ENCODE measurements at places on chromosomes 6 and 20. TPM values are rescaled to one million over a fixed set of nuclear protein-coding genes. Genes with fewer than 3 reads are reported as not detected.

CASS4 gene
- 0.67 TPM for total RNA-seq

B3GAT2 gene
- 0.12 TPM for total RNA-seq

HLA-DRB1 gene
- not detected for total RNA-seq

PI16 gene
- not detected for total RNA-seq

DIDO1 gene
- 122 TPM for total RNA-seq

WFDC6 gene
- not detected for total RNA-seq

DNA sequence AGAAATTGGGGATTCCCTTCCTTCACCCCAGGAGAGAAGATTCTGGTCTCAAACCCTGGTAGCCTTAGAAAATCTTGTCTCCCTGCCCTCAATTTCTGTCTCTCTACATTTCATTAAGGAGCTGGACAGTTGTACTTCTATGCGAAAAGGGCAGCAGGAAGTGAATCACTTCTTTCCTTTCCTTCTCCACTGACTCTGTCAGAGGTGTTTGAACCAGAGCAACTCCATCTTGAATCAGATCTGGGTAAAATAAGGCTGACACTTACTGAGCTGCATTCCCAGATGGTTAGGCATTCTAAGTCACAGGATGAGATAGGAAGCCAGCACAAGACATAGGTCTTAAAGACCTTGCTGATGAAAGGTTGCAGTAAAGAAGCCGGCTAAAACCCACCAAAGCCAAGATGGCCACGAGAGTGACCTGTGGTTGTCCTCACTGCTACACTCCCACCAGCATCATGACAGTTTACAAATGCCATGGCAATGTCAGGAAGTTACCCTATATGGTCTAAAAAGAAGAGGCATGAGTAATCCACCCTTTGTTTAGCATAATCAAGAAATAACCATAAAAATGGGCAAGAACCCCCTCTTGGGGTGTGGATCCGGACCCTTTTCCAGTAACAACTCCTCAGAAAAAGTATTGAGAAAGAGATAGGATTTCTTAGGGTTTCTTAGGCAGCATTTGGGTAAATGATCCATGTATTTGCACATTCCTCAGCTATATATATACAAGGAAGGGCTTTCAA, 95.8 kb upstream of the PLCB4 start:
- no peak overlapping the region for H3K4me3 ChIP-seq
- no peaks in the 10 kb centered on the region for H3K27me3 ChIP-seq
- H3K36me3 ChIP-seq: no peaks in the 10 kb centered on the region
- no peak overlapping the region for H3K27ac ChIP-seq

DNA sequence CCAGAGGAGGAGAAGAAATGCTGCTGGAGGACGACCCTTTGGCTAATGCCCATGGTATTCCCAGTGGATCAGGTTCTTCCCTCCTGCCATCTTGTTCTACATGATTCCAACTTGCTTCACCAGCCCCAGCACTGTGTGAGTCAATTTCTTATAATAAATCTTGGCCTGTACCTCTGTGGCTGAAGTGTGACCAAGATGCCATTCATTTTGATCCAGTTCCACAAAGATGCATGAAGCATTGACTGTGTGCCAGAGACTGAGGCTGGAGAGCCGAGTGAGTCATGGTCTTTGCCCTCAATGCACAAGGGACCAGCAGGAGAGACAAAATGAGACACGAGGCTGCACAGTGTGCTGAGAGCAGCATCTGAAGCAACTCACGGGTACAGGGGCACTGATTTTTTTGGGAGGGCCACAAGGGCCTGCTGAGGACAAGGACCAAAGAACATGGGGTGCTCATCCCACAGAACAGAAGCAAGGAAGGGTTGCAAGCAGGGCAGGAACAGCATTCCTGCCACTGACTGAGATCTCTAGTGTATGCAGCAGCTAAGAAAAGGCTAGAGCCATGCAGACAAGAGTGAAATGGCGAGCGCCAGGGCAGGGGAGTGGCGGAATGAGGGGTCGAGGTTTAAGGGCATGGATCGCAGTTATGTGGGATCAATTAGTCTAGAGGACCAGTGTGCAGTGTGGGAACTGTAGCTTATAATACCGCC, 207.0 kb downstream of the THBS2 start:
- no peak for DNase-seq
- no peak overlapping the region for H3K4me3 ChIP-seq
- H3K27ac ChIP-seq: no peak overlapping the region
- H3K4me1 ChIP-seq: no peaks in the 10 kb centered on the region
- H3K36me3 ChIP-seq: no peaks in the 10 kb centered on the region

- no peaks in the 10 kb centered on the region for H3K27me3 ChIP-seq
- peak; percentile 82 for DNase-seq
- no peaks in the 10 kb centered on the region for H3K4me1 ChIP-seq
These were observed 54.9 kb downstream of the TAF4 start for GRCh38 chr20:62010551-62011402.

- H3K27me3 ChIP-seq: no peaks in the 10 kb centered on the region
- H3K36me3 ChIP-seq: no peaks in the 10 kb centered on the region
- peak overlapping the region; percentile 68 for H3K4me3 ChIP-seq
- H3K4me1 ChIP-seq: peaks cover 13% of the 10 kb centered on the region
- DNase-seq: peak; percentile 48
These were observed 937 bp downstream of the ZNF318 start for GRCh38 chr6:43368259-43369160.

GRCh38 chr6:46072866-46073265, 56.9 kb upstream of the ENPP4 start:
- DNase-seq: no peak
- no peak overlapping the region for H3K27ac ChIP-seq
- no peaks in the 10 kb centered on the region for H3K36me3 ChIP-seq
- no peaks in the 10 kb centered on the region for H3K27me3 ChIP-seq
- H3K4me1 ChIP-seq: no peaks in the 10 kb centered on the region

GRCh38 chr6:70336996-70337742, 34.3 kb upstream of the COL9A1 start:
- no peaks in the 10 kb centered on the region for H3K36me3 ChIP-seq
- H3K27ac ChIP-seq: peak overlapping the region; percentile 36
- H3K27me3 ChIP-seq: no peaks in the 10 kb centered on the region

GRCh38 chr20:1323830-1324597, 4.9 kb downstream of the SDCBP2 start:
- no peak overlapping the region for H3K27ac ChIP-seq
- no peak for DNase-seq

DNA sequence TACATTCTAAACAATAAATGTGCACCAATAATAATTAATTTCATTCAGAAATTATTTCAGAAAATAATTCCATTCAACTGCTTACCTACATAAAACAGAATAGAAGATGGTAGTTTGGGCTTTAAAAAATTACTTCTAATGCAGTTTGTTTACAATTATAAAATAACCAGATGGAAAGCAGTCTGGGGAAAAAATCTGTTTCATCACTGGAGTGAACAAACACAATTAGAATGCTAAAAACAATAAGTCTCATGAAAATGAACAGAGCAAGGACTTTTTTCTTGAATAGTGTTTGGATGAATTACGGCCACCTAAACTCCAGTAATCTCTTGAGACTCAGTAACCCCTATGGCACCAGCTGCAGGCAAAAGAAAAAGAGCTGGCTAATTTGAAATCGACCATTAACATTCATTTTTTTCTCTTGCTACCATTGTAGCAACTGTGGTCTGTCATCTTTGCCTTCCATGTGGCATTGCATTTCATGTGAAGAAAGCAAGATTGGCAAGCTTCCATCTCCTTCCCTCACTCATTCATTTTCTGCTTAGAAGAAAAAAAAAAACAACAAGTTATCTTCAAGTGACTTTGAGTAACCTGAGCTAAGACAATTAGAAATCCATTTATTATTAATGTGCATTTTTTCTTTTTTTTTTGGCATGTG, 88.4 kb upstream of the CEP85L start:
- H3K36me3 ChIP-seq: no peaks in the 10 kb centered on the region
- H3K4me3 ChIP-seq: no peak overlapping the region
- H3K27me3 ChIP-seq: no peaks in the 10 kb centered on the region
- no peak overlapping the region for H3K27ac ChIP-seq

GRCh38 chr20:20487811-20488210, 119.9 kb downstream of the INSM1 start:
- H3K4me3 ChIP-seq: no peak overlapping the region
- H3K4me1 ChIP-seq: peaks cover 2% of the 10 kb centered on the region
- no peak for DNase-seq
- no peaks in the 10 kb centered on the region for H3K27me3 ChIP-seq

DNA sequence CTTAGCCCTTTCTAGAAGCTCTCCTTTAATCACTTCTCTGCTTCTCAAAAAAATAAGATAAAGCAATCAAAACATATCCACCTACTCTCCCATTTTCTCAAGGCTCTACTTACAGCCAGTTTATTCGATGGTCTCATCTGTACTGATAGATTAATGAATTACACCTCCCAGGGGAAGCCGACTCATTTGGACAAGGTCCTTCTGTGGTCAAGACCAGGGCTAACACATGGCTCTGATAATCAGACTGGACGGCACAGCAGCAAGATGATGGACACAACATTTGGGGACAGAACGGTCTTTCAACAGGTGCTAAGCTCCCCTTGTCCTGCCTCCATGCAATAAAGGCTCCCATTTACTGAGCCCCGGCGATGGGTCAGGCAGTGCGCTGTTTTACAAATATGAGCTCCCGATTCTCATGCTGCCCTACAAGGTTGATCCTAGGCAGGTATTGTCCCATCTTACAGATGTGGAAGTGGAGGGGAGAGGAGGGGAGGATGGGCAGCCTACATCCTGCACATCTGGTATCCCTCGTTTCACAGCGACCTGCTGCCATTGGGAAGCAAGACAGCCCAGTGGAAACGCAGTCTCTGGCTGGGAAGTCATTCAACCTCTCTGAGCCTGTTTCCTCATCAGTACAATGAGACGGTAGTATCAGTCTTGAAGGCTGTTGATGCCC, 15.7 kb downstream of the CPNE5 start:
- no peak for DNase-seq
- H3K27ac ChIP-seq: no peak overlapping the region
- H3K4me1 ChIP-seq: peaks cover 10% of the 10 kb centered on the region

DNA sequence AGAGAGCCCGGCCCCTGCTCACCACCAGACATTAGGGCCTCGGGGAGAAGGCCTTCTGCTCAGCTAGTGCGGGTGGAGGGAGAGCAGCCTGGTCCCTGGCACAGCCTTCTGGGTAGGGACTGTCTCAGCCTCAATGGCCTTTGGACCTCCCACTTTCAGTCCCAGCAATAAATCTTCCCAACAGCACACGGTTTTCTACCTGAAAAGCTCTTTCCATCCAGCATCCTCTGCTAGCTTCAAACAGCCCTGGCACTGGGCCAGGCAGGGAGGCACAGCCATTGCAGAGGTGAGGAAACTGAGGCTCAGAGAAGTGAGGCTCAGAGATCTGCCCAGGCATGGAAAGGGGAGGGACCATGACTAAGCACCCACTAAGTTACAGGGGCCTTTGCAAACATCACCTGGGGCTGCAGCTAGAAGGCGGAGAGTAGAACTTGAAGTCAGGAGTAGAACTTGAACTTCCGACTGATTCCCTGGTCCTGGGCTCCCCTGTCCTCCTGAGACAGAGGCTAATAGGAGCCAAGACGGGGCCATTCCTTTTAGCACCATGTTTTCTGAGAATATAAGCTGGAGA, 43.9 kb upstream of the NOL4L start:
- no peaks in the 10 kb centered on the region for H3K36me3 ChIP-seq
- peaks cover 19% of the 10 kb centered on the region for H3K4me1 ChIP-seq
- no peaks in the 10 kb centered on the region for H3K27me3 ChIP-seq
- DNase-seq: peak; percentile 72
- no peak overlapping the region for H3K4me3 ChIP-seq
- peak overlapping the region; percentile 45 for H3K27ac ChIP-seq

DNA sequence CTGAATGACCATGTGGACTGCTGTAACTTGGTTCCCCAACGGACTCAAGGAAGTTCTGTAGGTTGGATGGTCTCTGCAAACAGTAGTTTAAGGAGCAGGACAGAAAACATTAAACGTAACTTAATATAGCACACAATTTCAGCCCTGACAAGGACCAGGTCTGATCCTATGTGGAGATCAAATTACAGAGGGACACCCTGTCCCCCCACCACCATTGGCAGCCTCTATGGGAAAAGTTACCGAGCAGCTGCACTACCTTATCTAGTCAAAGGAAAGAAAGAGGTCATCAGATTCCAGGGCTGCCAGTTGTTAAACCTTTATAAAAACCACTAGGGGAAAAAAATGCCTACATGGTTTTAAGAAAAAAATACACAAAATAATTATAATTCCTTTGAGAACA, 191.5 kb upstream of the RSPO3 start:
- H3K27ac ChIP-seq: no peak overlapping the region
- no peaks in the 10 kb centered on the region for H3K4me1 ChIP-seq
- no peak overlapping the region for H3K4me3 ChIP-seq
- H3K27me3 ChIP-seq: no peaks in the 10 kb centered on the region
- no peak for DNase-seq
- no peaks in the 10 kb centered on the region for H3K36me3 ChIP-seq

DNA sequence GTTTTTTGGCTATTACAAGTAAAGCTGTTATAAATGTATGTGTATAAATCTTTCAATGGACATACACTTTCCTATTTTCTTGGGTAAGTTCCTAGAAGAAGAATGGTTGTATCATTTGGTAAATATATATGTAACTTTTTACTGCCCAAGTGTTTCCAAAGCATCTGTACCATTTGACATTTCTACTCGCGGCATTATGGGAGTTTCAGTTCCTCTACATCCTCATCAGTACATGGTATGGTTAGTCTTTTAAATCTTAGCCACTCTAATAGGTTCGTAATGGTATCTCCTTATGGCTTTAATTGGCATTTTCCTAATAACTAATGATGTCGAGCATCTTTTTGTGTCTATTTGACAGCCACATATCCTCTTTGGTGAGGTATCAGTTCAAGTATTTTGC, 12.9 kb downstream of the SNPH start:
- H3K27ac ChIP-seq: no peak overlapping the region
- DNase-seq: no peak
- no peak overlapping the region for H3K4me3 ChIP-seq
- H3K4me1 ChIP-seq: no peaks in the 10 kb centered on the region
- H3K36me3 ChIP-seq: no peaks in the 10 kb centered on the region
- H3K27me3 ChIP-seq: no peaks in the 10 kb centered on the region

GRCh38 chr6:47519279-47519678, 41.7 kb downstream of the CD2AP start:
- no peaks in the 10 kb centered on the region for H3K27me3 ChIP-seq
- DNase-seq: no peak
- no peaks in the 10 kb centered on the region for H3K36me3 ChIP-seq
- peaks cover 7% of the 10 kb centered on the region for H3K4me1 ChIP-seq
- H3K27ac ChIP-seq: no peak overlapping the region

DNA sequence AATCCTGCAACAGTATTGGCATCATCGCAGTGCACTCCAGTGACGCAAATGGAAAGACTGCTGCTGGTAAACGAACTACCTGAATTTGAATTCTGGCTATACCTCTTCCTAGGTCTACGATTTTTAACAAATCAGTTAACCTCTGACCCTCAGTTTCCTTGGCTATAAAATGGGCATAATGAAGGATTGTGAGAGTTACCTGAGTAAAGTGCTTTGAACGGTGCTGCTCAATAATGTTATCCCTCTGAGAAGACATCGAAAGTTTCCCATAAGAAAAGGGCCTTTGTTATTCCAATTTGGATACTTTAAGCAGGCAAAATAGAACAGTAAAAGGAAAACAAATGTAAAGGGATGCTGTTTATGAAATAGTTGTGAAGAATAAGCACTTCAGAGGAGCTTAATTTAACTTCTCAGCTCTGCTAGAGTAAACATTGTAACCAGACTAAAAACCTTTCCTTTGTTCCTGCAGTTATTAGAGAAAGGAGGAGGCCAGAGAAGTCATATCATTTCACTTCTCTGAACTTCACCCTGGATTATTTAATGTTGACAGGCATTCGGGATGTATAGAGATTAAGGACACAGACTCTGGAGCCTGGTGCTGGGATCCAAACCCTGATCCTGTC, 5.8 kb downstream of the SGK1 start:
- no peak overlapping the region for H3K4me3 ChIP-seq
- H3K27ac ChIP-seq: no peak overlapping the region
- no peaks in the 10 kb centered on the region for H3K27me3 ChIP-seq
- no peak for DNase-seq

GRCh38 chr6:139841794-139842215, 467.4 kb upstream of the CITED2 start:
- no peak for DNase-seq
- H3K4me1 ChIP-seq: peaks cover 12% of the 10 kb centered on the region
- H3K27ac ChIP-seq: no peak overlapping the region
- no peaks in the 10 kb centered on the region for H3K36me3 ChIP-seq
